Fibroblast of skin of scalp (primary cell): ENCODE measurements at places on chromosomes 1 and 21.

DNA sequence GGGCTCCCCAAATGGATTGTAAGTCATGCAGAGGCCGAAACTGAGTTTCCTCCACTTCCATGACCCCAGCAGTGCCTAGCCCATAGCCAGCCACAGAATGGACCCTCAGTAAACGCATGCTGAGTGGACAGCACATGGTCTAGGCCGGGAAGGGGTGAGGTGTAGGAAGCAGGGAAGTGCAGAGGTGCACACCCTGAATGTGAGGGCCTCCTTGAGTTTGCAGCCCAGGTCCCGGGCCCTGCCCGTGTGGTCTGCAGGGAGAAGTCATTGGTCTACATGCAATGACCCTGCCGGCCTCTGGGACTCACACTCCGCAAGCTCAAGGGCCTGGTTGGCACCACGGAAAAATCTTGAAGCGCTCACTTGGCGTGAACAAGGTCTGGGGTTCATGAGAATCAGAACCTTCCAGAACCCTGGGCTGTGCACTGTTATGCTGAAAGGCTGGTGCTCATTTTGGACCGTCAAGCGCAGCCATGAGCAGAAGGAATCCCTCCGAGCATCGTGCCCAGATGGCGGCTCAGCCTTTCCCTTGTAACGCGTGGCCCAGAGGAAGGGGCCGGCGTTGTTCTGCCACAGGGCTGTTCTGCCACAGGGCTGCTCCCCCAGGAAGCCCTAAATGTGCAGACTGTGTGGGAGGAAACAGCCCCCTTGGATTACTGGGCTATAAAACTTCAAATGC, 66.4 kb downstream of the PSMG1 start:
- no peak for DNase-seq

DNA sequence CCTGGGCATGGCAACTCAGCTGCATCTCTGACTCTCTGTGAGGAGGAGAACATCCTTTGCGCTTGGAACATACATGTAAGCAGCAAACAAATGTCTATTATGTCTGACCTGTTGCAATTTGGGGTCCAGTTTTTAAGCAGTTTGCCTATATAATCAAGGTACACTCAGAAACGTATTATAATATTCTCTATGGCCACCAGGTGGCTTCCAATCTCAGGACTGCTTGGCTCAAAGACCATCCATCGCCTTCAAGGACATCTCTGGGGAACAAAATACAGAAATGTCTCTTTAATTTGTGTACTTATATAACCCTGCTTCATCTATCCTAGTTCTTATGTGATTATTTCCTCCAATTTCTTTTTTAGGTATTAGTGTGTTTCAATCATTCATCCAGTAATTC, 227.2 kb downstream of the OLFM3 start:
- DNase-seq = peak; percentile 6

DNA sequence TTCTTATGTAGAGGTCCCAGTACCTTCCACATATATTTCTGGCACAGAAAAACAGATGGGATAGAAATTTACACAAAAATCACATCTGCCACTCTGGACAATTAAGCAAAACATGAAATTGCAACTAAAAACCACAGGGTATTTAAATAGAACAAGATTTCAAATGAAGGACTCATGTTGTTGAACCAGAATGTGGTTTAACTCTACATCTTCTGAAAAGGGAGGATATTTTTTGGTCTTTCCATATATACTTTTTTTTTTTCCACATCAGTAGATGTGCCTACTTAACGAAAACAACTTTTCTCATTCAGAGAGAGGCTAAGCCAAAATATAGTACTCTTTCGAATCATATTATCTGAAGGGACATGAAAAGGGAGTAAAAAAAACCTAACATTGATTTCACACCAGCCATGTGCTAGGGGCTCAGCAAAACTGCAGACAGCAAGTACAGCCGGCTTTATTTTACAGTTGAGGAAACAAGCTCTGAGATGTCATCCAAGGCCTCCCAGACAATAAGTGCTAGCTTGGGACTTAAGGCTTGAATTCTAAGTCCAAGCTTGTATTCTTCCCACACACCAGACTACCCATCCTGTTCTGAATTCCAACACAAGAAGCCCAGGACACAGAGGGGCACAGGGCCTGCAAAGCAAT, 208.9 kb downstream of the PBX1 start:
- no peak for DNase-seq

DNA sequence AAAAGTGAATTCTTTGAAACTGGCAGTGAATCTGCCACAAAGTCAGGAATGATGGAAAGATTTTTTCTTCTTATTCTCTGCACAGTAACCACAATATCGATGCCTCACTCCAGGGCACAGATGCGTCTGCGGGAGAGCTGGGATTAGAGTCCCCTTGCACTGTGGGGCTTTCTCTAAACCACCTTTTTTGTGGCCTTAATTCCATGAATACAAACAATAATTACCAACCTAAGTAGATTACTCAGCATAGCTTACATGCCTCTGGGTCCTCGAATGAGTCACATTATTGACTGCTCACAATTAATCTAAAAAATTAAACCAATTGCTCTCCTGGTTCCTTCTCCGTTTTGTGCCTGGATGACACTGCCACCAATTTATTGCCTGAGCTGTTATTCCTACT, 125.8 kb downstream of the KAZN start:
- peak; percentile 38 for DNase-seq

- DNase-seq = peak; percentile 48
These were observed 9.8 kb upstream of the CELSR2 start for GRCh38 chr1:109239409-109240068.

GRCh38 chr1:230090194-230090711, 23.2 kb downstream of the GALNT2 start:
- DNase-seq = peak; percentile 67

GRCh38 chr1:84722794-84723193, 32.5 kb upstream of the SSX2IP start:
- DNase-seq = peak; percentile 77

DNA sequence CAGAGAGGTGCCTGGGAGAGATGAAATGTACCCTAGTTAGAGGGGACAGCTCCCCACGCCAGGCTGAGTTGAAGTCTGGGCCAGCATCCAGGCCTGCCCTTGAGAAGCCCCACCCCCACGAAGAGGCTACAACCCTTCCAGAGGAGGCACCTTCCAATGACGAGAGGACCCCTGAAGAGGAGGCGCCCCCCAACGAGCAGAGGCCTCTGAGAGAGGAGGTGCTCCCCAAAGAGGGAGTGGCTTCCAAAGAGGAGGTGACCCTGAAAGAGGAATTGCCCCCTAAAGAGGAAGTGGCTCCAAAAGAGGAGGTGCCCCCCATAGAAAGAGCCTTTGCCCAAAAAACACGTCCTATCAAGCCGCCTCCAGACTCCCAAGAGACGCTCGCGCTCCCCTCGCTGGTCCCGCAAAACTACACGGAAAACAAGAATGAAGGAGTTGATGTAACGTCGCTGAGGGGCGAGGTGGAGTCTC, 3.1 kb downstream of the EVA1B start:
- DNase-seq = no peak

DNA sequence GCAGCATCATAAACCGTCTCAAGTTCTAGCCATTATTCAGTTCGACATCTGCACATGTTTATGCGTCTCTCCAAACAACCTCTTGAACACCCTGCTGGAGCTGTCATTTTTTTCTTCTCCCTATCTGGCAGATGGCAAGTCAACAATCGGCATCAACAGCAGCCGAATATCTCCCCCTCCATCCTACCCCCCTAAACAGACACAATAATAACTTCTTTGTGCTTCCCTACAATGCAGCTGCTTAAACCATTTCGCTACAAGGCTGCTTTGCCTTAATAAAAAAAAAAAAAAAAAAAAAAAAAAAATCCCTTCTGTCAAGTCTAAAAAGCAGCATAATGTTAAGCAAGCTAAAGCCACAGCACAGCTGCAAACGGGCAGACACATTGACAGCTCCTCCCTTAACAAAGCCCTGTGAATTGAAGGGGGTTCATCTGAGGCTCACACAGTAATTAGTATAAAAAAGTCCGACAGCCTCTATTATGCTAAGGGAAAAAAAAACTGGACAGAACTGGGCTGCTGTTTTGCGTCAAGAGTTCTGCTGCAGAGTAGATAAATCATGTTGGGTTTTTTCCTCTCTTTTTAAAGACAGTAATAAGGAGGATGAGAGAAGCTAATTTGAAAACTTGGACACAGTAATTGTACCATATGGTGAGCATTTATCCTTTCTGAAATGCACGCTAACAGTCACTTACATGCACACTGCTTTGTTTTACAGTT, 136.4 kb downstream of the AKT3 start:
- peak; percentile 31 for DNase-seq

GRCh38 chr1:6389971-6390370, 3.6 kb downstream of the ACOT7 start:
- no peak for DNase-seq

DNA sequence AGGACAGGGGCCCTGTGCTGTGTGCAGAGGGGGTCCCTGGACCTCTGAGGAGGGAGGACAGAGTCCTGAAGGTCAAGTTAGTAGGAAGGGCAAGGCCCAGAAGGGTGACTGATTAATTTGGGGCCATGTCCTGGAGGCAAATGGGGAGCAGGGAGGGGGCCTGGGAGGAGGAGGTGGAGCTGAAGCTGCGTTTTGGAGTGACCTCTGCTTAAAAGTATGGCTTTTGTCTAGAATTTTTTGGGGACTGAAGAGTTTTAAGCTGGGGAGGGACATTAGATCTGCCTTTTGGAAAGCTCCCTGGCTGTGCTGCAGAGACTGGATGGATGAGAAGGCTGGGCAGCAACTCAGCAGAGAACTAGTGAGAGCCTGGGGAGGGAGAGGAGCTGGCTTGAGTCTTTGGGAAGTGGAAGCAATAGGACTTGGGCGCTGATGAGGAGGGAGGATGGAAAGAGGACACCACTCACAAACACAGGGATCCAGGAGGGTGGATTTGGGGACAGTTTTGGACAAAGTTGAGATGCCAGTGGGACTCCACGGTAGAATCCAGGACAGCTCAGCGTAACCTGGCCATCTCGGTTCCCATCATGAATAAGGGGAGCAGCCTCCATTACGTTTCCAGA, 52.9 kb downstream of the ACBD3 start:
- no peak for DNase-seq

GRCh38 chr1:3623441-3624199, 1.2 kb upstream of the TPRG1L start:
- DNase-seq = no peak

DNA sequence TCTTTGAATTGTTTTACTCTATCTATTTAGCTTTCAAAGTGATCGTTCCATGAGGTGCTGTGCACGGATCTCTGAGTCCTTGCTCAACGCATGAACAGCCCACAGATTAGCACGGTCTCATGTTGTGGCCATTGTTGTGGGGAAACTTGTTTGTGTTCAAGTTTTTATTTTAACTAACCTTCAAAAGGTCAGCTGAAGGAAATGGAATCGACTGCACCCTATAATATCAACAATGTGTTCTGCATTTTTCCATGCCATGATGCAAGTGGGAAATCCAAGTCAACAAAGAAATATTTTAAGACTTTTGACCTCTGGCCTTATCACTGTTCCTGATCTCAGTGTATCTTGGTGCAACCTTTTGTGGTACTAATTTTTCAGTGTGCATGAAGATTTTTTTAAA, 6.1 kb downstream of the SH2D1B start:
- DNase-seq = no peak

DNA sequence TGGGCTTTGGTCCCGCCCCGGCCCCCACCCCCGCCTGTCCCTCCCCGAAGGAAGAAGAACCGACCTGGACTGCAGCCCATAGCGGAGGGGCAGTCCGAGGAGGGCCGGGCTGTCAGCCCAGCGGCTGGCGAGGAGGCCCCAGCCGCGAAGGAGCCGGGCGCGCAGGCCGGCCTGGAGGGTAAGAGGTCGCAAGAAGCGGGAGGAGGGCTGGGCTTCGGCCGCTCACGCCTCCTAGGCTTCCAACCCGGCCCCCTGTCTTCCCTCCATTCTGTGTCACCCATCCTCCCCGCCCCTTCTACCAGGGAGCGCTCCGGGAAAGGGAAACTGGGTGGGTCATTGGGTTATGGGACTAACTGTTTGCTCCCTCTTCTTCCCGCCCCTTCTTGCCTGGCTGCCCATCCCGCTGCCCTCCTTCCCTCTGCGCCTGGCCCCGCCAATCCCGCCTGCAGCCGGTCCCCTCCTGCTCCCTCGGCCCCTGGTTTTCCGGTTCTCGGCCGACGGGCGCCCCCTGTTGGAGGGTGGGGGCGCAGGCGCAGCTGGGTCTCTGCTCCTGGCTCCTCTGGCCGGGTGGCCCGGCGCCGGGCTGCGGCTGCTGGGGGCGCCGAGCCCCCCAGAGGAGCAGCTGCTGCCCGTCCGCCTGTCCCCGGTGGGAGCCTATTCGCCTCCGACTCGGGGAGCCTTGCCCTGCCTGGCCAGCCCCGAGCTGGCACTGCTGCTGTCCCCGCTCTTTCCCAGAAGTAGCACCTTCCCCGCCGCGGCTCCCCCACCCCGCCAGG, 2.4 kb downstream of the RUSC1 start:
- peak; percentile 96 for DNase-seq

DNA sequence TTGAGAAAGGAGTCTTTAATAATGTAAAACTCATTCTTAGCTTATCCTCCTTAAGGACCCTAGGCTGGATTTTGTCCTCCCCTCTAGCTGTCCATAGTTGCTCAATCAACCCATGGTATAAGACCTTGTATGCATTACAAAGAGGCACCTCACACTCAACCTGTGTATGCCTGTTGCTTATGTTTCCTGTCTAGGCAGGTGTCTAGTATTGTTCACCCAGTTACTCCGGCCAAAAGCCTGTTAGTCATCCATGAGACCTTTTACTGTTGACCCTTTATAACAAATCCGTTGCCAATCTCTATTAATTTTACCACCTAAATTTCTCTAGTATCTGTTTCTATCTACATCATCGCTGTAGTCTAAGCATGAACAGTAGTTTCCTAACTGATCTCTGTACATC, 3.7 kb downstream of the LYPLAL1 start:
- DNase-seq = no peak

DNA sequence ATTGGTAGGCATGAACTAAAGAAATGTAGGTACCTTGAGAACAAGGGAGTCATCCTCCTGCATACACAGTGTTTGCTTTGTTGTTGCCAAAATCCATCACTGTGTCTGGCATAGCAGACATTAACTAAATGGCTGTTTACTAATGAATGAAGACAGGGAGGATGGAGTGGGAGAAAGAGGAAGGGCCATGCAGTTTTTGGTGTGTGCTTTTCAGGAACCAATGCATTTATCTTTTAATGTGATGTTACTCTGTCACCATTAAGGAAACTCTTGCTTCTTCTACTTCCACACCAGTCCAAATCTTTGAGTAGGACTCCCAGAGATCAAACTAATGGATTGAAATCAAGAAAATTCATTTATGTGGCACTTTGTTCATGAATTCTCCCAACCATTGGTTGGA, 55.6 kb upstream of the DUSP10 start:
- no peak for DNase-seq

- no peak for DNase-seq
These were observed 460.5 kb upstream of the ADGRL2 start for GRCh38 chr1:81340239-81340638.

DNA sequence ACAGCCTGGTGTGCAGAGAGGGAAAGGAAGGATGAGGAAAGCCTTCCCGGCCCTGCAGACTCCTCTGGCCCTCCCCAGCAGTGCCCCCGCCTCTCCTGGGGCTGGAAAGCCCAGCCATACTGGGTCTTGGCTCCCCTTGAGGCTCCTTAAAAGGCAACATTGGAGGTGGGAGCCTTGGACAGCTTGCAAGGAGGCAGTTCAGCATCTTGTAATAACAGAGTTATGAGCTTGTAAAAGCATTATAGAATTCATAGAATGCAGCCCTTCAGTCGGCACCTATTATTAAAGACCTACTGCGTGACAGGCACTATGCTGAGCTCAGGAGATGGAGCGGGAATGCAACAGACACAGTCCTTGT, 4.2 kb downstream of the TINAGL1 start:
- DNase-seq = peak; percentile 83

GRCh38 chr1:206430031-206430983, 40.0 kb upstream of the IKBKE start:
- peak; percentile 65 for DNase-seq

GRCh38 chr1:78447086-78447485, 43.7 kb upstream of the PTGFR start:
- DNase-seq = peak; percentile 59

- peak; percentile 99 for DNase-seq
These were observed 88.3 kb upstream of the ARHGAP29 start for GRCh38 chr1:94325377-94326302.
